ENCODE measurements at places on chromosomes 5 and 9. TPM values are rescaled to one million over a fixed set of nuclear protein-coding genes. Genes with fewer than 3 reads are reported as not detected.

DNA sequence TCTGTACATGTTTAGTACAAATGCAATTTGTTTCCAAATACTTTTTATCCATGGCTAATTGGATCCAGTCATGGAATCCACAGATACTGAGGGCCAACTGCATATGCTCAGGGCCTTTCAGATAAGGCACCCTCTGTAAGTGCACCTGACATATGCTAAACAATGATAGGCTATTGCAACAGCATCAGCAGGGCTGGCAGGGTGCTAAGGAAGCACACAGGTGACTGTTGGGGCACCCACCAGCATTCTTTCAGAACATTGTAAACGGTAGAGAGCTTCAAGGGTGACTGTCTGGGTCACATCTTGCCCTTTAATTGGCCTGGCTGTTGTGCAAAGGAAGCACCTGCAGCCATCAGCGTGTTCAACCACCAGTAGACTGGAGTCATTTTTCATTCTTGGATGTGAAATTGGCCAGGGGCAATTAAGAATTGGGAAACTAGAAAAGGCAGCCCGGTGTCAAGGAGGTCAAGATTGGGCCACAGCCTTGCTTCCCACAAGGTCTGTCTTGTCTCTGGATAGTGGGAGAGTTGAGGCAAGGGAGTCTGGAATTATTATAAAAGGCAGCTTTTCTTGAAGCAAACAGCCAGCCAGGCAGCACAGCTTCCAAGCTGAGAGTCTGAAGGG lies 129.3 kb upstream of the RAI14 start:
- no peaks in the 10 kb centered on the region for H3K36me3 ChIP-seq
- DNase-seq = no peak
- no peak overlapping the region for H3K4me3 ChIP-seq
- no peaks in the 10 kb centered on the region for H3K27me3 ChIP-seq

Gene PTAR1
- 69.9 TPM for total RNA-seq

Gene CSF2
- not detected for total RNA-seq

- H3K27ac ChIP-seq = no peak overlapping the region
- no peak for DNase-seq
- no peaks in the 10 kb centered on the region for H3K27me3 ChIP-seq
- no peaks in the 10 kb centered on the region for H3K4me1 ChIP-seq
- H3K36me3 ChIP-seq = no peaks in the 10 kb centered on the region
Observed at GRCh38 chr5:174514983-174515394, 209.4 kb upstream of the MSX2 start.

Gene PCDHB13
- 7.2 TPM for total RNA-seq

- H3K4me3 ChIP-seq = no peak overlapping the region
- H3K27ac ChIP-seq = no peak overlapping the region
- H3K4me1 ChIP-seq = no peaks in the 10 kb centered on the region
- no peaks in the 10 kb centered on the region for H3K36me3 ChIP-seq
Observed at GRCh38 chr5:95075111-95075510, 209.8 kb downstream of the MCTP1 start.

DNA sequence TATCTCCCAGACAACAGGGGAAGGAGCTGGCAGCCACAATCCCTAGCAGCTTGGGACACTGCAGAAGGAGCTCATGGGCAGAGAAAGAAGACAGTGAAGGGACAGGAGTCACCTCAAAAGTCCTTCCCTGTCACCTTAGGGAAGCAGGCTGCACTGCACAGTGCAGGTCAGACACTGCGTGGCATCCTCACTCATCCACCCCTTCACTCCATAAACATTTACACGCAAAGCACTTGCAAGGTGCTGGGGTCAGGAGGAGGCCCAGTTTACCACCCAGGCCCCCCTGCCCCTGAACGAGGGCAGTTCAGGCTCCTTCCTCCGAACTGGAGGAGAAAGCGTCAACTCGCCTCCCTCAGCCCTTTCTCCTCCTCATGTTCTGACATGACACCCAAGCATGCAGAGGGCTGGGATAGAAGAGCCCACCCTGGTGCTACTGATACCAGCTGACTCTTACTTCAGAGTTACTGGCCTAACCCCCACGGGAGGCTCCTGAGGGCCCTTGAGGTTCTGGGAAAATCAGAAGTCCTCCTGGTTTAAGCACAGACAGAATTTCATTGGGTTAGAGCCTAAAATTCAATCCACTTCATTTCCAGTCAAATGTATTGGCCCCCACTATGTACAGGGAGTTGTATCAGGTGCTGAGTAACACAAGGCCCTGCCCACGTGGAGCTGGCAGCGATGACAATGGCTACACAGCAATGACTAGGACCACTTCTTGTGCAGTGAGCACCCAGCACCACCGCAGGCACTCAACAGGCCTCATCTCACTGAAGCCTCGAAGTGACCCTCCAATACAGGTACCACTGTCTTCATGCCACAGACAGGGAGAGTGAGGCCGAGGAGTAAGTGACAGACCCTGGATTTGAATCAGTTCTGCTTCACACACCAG lies 70.4 kb downstream of the RAPGEF1 start:
- no peak for DNase-seq
- H3K4me3 ChIP-seq = no peak overlapping the region
- H3K36me3 ChIP-seq = no peaks in the 10 kb centered on the region
- no peaks in the 10 kb centered on the region for H3K27me3 ChIP-seq
- H3K27ac ChIP-seq = no peak overlapping the region

GRCh38 chr5:13567819-13568218 lies 376.7 kb downstream of the DNAH5 start:
- no peak overlapping the region for H3K27ac ChIP-seq
- DNase-seq = no peak
- no peaks in the 10 kb centered on the region for H3K27me3 ChIP-seq
- H3K36me3 ChIP-seq = no peaks in the 10 kb centered on the region

Gene TAF1L
- not detected for total RNA-seq

GRCh38 chr5:137234973-137235943 lies 263.9 kb downstream of the SPOCK1 start:
- H3K27me3 ChIP-seq = no peaks in the 10 kb centered on the region
- H3K4me1 ChIP-seq = no peaks in the 10 kb centered on the region
- no peaks in the 10 kb centered on the region for H3K36me3 ChIP-seq

DNA sequence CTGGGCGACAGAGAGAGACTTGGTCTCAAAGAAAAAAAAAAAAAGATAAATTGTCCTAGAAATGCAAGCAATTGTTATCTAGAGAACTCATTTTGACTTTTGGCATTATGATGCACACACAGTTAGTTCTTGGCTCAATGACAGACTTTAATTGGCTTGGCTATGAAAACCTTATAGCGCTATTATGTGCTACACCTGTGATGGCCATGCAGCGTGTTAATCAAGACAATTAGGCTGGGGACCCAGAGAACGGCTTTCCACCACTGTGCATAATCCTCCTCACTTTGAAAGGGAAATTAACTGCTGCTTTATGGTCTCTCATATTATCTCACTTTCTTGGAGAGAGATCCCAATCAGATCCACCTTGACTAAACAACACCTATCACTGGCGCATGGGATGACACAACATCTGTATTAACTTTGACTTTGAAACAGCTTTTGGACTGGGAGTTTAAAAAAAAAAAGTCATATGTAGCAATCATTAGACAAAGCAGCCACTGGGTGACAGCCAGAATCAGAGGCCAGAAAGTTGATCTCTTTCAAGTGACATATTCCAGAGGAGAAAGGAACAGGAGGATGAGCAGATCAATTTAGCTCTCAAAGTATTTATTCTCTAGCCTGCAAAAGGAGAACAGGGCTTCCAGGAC lies 132.5 kb downstream of the PPP2R2B start:
- H3K4me1 ChIP-seq = peaks cover 19% of the 10 kb centered on the region
- no peak overlapping the region for H3K27ac ChIP-seq

DNA sequence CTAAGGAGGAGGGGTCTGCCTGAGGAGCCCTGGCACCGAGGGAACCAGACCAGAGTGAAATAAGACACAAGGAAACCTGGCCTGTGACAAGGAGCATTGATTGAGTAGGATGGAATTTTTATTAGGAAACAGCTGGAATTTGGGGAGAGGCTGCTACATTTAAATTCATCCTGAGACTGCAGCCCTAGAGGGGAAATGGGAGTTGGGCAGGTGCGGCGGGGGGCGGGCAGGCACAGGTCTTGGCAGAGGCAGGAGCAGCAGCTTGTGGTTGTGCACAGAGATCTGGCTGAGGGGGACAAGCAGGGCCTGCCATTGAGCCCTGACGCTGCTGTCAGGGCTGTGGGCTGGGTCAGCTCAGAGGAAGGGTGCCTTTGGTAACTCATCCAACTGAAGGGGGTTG lies 71.6 kb downstream of the PCDH1 start:
- H3K27ac ChIP-seq = no peak overlapping the region
- DNase-seq = no peak
- H3K4me1 ChIP-seq = peaks cover 10% of the 10 kb centered on the region
- no peak overlapping the region for H3K4me3 ChIP-seq

Gene PIGO
- 32.1 TPM for total RNA-seq

GRCh38 chr5:169171515-169171914 lies 129.4 kb downstream of the SLIT3 start:
- H3K27me3 ChIP-seq = no peaks in the 10 kb centered on the region
- no peaks in the 10 kb centered on the region for H3K4me1 ChIP-seq
- H3K36me3 ChIP-seq = no peaks in the 10 kb centered on the region
- DNase-seq = no peak
- no peak overlapping the region for H3K4me3 ChIP-seq
- no peak overlapping the region for H3K27ac ChIP-seq

DNA sequence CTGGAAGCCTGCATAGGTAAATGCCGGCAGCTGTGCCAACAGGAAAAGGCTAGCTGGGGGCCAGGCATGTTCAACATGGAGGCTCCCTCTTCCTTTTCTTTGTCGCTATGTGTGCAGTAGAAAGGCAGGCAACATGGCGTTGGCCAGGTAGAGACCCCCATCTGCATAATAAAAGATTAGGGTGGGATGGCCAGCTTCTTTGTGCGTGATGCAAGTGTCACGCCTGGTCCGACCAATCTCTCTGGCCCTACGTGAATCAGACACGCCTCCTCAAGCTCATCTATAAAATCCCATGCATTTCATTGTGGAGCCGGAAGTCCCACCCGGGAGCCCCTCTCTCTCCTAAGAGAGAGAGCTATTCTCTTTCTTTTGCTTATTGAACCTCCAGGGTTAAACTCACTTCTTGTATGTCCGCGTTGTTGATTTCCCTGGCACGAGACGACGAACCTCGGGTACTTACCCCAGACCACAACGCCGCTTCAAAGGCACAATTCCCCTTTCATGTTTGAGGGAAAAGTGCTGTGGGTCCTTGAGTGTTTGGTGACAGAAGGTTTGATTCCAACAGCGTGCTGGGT lies 25.0 kb upstream of the C5orf47 start:
- H3K27me3 ChIP-seq = no peaks in the 10 kb centered on the region
- no peaks in the 10 kb centered on the region for H3K36me3 ChIP-seq
- H3K4me1 ChIP-seq = peaks cover 8% of the 10 kb centered on the region
- no peak for DNase-seq
- H3K4me3 ChIP-seq = no peak overlapping the region

DNA sequence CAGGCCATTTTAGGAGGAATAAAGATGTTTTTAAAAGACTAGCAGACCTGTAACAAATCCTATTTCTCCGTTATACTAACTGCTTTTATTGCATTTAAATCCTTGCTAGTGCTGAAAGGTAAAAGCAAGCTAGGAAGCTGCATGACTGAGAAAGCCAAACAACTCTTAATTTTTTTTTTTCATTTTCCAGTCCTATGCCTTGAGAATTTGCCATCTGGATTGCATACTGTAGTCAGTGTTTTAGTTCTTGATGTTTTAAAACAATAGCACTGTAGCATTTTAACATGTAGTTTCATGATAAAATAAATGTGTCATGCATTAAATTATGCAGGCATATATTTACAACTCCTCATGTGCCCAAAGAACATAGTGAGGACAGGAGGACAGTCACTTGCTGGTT lies 108.4 kb upstream of the FGF10 start:
- H3K27me3 ChIP-seq = no peaks in the 10 kb centered on the region
- H3K36me3 ChIP-seq = no peaks in the 10 kb centered on the region
- no peaks in the 10 kb centered on the region for H3K4me1 ChIP-seq
- H3K4me3 ChIP-seq = no peak overlapping the region
- H3K27ac ChIP-seq = no peak overlapping the region
- DNase-seq = no peak

- no peak overlapping the region for H3K4me3 ChIP-seq
- H3K4me1 ChIP-seq = no peaks in the 10 kb centered on the region
- H3K27me3 ChIP-seq = no peaks in the 10 kb centered on the region
- H3K36me3 ChIP-seq = no peaks in the 10 kb centered on the region
- H3K27ac ChIP-seq = no peak overlapping the region
Observed at GRCh38 chr9:30504502-30504905, 1879.9 kb upstream of the ACO1 start.

Gene MYMK
- total RNA-seq = not detected

- H3K36me3 ChIP-seq = no peaks in the 10 kb centered on the region
- no peak for DNase-seq
- H3K4me3 ChIP-seq = no peak overlapping the region
- H3K4me1 ChIP-seq = no peaks in the 10 kb centered on the region
- H3K27me3 ChIP-seq = no peaks in the 10 kb centered on the region
- H3K27ac ChIP-seq = no peak overlapping the region
Observed at GRCh38 chr5:129739773-129740172, 8.1 kb upstream of the MINAR2 start.

Gene NEURL1B
- total RNA-seq = 26.2 TPM

DNA sequence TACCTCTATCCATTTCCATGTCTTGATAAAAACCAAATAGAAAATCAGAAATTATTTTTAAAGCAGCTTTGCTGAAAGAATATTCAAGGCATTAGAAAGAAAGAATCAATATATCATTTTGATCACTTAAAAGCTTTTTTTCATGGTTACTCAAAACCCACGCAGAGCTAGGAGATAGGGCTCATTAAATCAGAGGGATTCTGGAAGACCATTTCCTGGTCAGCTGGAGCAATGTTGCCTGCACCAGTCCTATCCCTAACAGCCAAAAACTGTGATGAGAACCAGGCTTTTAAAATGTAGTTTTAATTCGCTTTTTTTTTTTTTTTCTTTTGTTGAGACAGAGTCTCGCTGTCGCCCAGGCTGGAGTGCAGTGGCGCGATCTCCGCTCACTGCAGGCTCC lies 72.3 kb downstream of the ARSB start:
- no peak for DNase-seq
- no peak overlapping the region for H3K4me3 ChIP-seq
- no peaks in the 10 kb centered on the region for H3K36me3 ChIP-seq
- peaks cover 6% of the 10 kb centered on the region for H3K4me1 ChIP-seq

Gene C9orf43
- 2.1 TPM for total RNA-seq

DNA sequence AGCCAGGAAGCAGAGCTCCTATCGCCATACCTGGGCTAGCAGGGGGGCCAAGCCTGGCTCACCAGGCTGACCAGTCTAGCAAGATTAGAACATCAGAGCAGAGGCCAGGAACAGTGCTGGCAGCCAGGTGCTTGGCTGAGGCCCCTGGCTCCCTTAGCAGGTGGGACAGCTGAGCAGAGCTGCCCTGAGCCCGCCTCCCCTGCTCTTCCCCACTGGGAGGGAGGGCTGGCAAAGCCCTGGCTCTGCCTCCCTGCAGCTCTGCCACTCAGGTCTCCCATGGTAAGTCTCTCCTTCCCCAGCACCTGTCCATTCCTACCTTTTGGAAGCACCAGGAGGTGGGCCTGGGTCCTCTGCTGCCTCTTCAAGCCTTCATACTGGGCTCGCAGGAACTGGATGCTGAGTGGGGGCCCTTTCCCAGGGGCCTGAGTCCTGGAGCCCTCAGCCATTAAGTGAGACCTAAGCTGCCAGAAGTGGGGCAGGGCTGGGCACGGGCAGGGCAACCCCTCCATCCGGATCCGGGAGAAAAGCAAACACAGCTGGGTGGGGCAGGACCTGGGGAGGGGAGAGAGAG lies 803 bp downstream of the C9orf152 start:
- H3K27ac ChIP-seq = no peak overlapping the region
- no peaks in the 10 kb centered on the region for H3K36me3 ChIP-seq

- no peaks in the 10 kb centered on the region for H3K36me3 ChIP-seq
- DNase-seq = no peak
- H3K27ac ChIP-seq = no peak overlapping the region
- H3K4me1 ChIP-seq = peaks cover 3% of the 10 kb centered on the region
Observed at GRCh38 chr5:74953937-74954720, 87.9 kb upstream of the FAM169A start.

Data from adrenal gland (tissue), 19 donors.